ENCODE measurements at places on chromosomes 4 and X. TPM values are rescaled to one million over a fixed set of nuclear protein-coding genes. Genes with fewer than 3 reads are reported as not detected.

DNA sequence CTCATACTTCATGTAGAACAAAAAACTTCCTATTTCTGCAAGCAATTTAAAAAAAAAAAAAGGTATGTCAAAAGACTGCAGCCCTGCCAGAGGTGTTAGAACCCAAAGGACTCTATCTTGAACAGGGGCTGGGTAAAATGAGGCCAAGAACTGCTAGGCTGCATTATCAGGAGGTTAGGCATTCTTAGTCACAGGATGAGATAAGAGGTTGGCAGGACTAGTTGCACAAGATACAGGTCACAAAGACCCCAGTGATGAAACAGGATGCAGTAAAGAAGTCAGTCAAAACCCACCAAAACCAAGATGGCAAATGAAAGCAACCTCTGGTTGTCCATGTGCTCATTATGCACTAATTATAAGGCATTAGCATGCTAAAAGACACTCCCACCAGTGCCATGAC, 104.1 kb downstream of the ANOS1 start:
- no peak for DNase-seq

DNA sequence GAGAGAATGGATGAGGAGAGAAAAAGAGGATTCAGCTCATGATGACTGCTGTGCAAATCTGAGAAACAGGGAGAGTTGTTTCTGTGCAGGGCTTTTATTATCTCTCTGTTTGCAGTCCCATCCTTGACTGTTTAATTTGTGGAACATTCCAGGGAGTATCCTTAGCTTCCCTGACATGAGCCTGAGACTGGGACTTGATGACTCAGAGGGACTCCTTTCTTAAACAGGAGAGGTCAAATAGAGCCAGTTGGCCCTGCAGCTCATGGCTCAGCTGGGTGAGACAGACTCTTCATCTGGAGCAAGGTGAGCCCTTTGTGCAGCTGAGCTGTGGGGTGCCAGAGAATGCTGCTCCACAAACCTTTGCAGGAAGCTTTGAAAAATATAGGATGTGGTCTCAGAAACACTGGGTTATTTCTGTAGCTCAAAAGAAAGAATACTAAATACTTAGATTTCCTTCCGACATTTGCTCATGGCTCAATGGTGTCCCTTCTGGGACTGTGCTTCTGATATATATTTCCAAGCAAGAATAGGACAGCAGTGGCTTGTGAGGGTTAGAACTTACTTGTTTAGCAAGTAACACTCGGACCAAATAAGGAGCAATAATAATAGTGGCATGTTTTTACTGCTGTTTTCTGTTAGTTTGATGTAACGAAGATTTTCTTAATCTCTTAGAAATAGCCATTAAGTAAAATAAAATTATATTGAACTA, 14.5 kb downstream of the ARHGAP24 start:
- DNase-seq = no peak

DNA sequence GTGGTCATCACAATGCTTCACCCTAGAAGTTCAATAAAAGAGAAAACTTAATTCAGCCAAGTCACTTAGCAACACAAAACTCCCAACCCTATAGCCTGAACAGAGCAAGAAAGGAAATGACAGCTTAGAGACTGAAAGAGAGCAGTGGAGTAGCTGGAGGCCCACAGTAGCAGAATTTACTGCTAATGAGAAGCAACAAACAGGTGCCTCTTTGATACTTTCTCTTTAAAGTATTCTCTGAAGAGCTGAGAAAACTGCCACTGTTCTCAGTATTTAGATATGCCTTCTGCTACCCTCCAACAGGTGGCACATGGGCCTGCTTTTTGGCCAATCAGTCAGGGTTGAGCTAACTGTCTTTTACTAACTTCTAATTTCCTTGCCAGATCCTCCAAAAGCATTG, 240.0 kb downstream of the GPC3 start:
- no peak for DNase-seq

GRCh38 chr4:45679411-45679810, 444.4 kb downstream of the GABRG1 start:
- DNase-seq = no peak

GRCh38 chr4:44493924-44494323, 45.3 kb upstream of the KCTD8 start:
- DNase-seq = no peak

GRCh38 chr4:154368060-154368459, 123.5 kb downstream of the DCHS2 start:
- no peak for DNase-seq

- no peak for DNase-seq
Measured at GRCh38 chrX:74531081-74531480, 83.3 kb downstream of the RLIM start.

DNA sequence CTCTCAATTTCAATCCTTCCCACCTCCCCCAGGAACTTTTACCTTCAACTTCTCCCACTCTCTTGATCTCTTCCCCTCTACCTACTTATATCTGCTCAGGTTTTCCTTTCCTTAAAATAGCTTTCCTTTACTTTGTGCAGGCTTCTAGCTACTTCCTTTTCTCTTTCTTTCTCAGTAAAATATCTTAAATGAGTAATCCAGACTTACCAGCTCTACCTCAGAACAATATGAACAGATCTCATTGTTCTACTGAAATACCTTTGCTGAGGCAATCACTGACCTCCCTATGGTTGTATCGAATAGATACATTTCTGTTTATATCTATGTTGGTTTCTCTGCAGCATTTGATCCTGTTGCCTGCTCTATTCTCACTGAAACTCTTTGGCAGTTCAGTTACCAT, 86.7 kb upstream of the WDR44 start:
- no peak for DNase-seq

Gene MAGEB2
- total RNA-seq = not detected

Gene TBX22
- not detected for total RNA-seq
